Hematopoietic multipotent progenitor cell treated with erythropoietin and hydrocortisone succinate and interleukin-3 and kit ligand, for 6 days (in vitro differentiated cells): ENCODE measurements at places on chromosomes 7 and 10.

DNA sequence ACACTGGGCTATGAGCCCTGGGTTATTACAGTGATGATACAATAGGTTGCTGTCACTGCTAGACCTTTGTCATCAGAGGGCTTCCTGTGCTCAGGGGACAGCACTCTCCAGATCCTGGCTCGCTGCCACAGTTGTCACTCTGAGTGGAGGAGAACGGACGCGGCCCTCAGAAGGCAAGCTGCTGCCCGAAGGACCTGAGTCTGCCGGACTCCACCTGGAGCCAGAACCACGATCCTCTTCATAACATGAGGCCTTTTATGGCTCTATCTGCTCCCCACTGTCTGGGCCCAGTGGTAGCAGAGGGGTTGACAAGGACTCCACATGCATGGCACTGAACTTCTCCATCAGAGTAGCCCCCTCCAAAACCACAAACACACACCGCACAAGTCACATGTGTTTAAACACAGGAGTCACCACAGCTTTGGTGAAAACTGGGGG, 94.7 kb upstream of the EFCAB10 start:
- peak; percentile 80 for DNase-seq

GRCh38 chr10:91339729-91340128, 70.4 kb upstream of the HECTD2 start:
- DNase-seq = no peak

DNA sequence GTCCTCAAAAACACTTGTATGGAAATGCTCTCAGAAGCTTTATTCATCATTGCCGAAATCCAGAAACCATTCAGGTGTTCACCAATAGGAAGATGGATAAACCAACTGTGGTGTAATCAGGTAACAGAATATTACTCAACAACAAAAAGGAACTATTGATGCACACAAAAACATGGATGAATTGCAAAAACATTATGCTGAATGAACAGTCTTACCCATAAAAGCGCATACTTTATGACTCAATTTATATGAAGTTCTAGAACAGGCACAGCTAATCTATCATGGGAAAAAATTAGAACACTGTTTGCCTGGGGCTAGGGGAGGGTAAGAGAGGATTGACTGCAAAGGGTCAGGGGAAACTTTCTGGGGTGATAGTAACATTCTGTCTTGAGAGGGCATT, 26.9 kb upstream of the GSAP start:
- no peak for DNase-seq

DNA sequence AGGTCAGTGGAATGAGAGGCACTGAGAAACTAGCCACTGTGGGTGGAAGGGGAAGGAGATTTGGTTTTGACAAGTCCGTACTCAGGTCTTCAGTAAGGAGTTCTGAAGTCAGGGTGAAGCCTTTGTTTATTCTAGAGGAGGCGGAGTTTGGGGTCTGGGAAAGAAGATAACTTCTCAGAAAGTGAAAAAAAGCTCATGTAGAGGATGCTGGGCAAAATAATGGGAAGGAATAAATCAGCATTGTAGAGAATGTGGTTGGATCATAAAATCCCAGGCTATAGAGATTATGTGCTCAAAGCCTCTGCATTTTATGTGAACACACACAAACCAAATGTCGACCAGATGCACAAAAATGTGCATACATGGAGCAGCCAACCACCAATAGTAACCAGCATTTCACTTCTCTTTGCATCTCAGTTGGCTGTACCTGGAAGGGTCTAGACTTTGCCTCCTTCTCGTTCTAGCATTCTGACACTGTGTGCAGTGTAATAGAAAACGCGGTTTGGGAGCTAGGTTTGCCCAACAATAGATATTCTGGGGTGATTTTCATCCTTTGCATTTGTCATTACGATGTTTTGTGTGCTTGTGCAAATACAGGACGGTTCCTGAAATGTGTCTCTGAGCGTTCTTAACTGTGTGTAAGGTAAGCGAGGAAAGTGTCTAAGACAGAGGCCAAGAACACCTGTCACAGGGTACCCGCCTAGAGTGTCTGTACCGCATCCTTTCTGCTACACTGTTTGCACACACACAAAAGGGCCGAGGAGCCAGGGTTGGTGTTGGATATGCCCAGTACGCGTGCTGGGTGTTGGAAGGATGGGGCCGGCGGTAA, 603 bp upstream of the HECW1 start:
- no peak for DNase-seq

GRCh38 chr7:16348251-16348650, 73.1 kb downstream of the CRPPA start:
- no peak for DNase-seq

DNA sequence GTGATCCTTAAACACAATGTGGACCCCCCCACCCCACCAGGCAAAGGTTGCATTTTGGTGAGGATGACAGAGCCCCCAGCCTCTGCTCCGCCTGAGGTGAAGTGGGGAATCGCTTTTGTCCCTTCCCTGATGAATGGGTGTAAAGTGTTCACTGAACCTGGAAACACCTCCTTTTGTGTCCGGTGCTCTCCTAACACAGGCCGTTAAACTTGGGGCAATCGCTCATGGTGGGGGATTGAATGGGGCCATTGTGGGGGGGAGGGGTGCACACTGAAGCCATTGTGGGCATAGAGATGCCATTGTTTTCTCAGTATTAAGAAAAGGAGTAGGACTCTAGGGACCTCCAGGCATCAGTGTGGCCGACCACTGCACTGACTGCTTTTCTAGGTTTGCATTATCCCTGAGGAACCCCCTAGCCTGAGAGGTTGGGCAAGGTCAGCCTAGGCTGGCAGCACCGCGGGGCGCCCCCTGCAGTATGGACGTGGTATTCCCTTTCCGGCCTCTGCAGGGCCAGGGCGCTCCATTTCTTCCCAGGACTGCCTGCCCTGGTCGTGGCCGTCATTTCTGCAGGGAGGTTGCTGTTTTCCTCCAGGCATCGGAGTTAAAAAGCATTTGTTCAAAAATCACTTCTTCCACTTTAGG, 158.3 kb downstream of the TCF7L2 start:
- DNase-seq = peak; percentile 27

DNA sequence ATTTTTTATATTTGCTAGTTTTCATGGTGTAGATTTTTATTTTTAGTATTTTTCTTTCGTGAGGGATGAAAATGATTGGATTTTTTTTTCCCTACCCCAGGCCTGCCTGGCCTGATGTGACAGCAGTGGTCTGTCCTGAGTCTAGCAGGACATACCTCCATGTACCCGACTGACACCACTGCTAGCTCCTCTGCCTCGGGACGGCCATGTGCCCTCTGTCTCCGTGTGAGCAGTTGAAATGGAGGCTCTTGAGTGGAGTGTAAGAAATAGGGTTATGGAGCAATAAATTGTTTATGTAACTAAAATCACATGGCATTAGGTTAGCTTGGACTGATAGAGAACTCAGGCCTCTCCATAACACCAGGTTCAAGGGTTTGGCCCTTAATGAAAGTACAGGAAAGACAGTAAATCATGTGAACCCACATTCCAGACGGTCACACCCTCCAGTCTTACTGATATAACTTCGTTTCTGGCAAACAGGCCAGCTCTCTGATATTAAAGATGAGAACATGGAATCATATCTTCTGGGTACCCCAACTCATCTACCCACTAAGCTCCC, 734.1 kb downstream of the KCNMA1 start:
- no peak for DNase-seq

- DNase-seq = no peak
Observed at GRCh38 chr7:28024786-28025334, 155.7 kb downstream of the JAZF1 start.

GRCh38 chr7:4683043-4683883, 1.2 kb downstream of the FOXK1 start:
- DNase-seq = no peak

DNA sequence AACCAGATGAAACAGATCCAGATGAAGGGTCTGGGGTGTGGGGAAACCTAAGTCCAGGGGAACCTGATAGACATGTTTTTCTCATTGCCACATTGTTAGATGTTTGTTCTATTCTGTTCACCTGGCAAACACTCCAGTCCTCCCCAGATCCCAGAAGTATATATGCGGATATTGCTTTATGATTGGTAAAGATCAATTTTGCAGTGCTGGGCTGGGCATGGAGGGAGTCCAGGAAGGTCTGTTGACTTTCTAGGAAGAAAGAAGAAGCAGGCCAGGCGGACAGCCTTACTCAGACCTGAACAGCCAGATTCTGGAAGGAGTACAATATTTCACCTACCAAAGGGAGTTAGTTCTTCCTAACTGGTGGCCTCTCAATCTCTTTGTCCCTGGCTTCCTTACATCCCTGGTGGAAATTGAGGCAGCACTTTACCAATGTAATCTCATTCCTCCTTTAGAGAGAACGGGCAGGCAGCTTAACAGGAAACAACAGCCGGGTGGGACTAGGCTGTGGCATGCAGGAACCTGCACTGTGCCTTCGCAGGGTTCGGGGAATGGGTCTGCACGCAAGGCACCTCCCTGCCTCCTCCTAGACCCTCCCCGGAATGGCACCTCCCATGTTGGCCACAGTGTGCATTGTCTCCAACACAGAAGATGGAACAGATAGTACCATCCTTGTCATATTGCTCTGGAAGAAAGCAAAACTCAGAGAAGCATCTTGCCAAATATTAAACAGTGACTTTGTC, 930 bp downstream of the GIMAP6 start:
- peak; percentile 39 for DNase-seq

GRCh38 chr10:92970301-92971070, 90.1 kb upstream of the CYP26C1 start:
- DNase-seq = no peak

DNA sequence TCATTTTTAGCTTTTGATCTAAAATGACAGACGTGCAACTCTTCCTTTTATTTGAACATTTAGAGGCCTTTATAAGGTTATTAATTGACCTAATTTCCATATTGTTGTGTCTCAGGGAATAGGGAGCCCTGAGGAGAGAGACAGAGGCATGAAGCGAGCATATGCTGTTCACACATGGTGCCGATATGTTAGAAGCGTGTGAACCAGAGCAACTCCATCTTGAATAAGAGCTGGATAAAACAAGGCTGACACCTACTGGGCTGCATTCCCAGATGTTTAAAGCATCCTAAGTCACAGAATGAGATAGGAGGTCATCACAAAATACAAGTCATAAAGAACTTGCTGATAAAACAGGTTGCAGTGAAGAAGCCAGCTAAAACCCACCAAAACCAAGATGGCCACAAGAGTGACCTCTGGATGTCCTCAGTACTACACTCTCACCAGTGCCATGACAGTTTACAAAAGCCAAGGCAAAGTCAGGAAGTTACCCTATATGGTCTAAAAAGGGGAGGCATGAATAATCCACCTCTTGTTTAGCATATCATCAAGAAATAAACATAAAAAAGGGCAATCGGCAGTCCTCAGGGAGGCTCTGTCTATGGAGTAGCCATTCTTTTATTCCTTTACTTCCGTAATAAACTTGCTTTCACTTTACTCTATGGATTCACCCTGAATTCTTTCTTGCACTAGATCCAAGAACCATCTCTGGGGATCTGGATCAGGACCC, 80.1 kb downstream of the SEC61G start:
- no peak for DNase-seq

GRCh38 chr10:97210543-97210960, 24.8 kb upstream of the SLIT1 start:
- peak; percentile 77 for DNase-seq

DNA sequence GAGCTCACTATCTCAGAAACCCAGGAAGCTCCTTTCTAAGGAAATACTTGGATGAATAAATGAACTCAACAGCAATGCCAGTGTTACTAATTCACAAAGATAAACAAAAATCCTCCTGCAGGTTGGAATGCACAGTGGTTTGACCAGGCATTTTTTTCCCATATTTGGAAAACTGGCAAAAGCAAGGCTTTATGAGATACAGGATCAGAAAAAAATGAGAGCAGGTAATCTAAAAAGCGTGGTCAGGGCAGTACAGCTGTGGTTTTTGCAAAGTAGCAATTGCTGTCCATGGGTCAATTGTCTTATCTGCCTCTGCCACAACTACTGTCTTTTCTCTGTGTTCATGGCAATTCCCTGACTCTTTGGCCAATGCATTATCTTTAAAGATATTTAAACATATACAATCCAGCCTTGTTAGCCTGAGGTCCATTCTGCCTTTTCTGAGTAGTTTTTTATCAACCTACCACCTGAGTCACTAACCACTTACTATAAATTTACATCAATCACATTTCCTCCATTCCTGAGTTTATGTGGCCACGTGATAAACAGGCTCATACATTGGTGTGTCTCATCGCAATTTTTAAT, 564.5 kb upstream of the IGFBP3 start:
- DNase-seq = no peak

GRCh38 chr10:29737074-29737593, 102.4 kb upstream of the SVIL start:
- no peak for DNase-seq

DNA sequence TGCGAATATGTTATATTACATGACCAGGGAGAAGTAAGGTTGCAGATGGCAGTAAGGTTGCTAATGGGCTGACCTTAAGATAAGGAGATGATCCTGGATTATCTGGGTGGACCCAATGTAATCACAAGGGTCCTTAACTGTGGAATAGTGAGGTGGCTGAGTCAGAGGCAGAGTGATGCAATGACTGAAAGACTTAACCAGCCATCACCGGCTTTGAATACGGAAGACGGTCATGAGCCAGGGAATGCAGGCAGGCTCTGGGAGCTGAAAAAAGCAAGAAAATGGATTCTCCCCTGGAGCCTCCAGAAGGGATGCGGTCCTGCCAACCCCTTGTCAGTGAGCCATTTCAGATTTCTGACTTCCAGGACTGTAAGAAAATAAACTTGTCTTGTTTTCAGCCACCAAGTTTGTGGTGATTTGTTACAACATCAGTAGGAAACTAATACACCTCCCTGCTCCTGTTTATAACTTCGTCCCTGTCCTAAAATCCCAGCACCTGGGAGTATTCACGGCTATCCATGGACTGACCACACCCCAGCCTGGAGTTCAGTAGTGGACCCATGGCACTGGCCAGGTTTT, 4.6 kb upstream of the C10orf95 start:
- DNase-seq = no peak

GRCh38 chr7:92253251-92253650, 7.5 kb downstream of the ANKIB1 start:
- no peak for DNase-seq

DNA sequence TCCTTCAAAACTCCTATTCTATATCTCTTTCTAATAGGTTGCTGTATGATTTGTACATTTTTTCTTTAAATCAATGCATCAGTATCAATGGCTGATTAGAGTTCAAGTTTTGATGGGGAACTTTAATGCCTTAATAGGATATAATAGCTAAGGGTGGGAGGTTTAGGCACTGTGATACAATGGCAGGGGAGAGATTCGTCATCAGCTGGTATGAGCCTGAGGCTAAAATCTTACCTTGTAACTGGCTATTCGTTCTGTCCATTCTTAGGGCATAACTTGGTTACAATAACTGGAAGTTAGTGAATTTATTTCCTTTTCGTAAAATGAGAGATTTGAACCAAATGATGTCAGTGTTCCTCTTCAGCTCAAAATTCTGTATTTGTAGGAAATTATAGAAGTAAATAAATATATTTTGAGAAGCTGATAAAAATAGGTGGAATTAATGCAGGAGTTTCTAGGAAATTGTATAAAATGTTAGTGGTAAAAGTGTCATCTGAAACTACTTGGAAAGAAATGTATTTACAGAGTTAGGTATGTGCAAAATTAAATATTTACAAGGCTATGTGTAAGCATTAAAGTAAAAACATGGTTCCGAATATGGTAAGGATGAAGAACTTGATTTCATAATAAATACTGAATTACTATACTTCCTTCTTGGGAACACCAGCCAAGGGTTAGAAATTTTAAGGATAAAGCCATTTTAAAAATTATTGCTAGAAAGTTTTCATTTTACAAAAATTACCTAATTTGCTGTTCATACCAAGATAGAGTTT, 27.5 kb upstream of the NAMPT start:
- no peak for DNase-seq
